Uterus (tissue), 4 donors: ENCODE measurements at places on chromosomes 6 and 20.

DNA sequence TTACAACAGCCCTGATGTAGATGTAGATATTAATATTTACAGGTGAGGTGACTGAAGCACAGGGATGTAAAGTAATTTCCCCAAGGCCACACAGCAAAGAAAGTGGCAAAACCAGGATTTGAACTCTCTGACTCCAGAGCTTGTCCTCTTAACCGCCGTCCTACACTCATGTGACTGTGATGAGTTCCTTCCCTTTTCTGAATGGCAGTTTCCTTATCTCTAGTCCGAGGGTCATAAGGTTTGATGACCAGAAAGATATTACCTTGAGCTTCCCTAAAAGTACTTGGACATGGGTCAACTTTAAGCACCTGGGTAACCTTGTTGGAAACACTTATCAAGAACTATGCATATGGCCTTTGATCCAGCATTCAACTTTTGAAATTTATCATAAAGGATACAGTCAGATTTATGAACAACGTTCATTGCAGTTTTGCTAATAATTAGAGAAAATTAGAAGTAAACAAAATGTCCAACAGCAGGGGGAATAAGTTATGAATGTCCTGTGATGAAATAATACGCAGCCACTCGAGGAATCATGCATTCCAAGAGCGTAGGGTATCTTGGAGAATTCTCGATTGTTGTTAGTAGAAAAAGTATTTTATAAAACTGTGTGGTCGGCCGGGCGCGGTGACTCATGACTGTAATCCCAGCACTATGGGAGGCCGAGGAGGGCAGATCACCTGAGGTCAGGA, 2.3 kb upstream of the TLDC2 start:
- H3K27ac ChIP-seq = no peak overlapping the region
- no peaks in the 10 kb centered on the region for H3K27me3 ChIP-seq
- H3K4me1 ChIP-seq = no peaks in the 10 kb centered on the region
- no peak overlapping the region for H3K4me3 ChIP-seq

- H3K27me3 ChIP-seq = no peaks in the 10 kb centered on the region
- H3K27ac ChIP-seq = no peak overlapping the region
- no peaks in the 10 kb centered on the region for H3K36me3 ChIP-seq
- H3K4me3 ChIP-seq = no peak overlapping the region
- no peak for DNase-seq
These were observed 153.1 kb upstream of the RPS6KA2 start for GRCh38 chr6:166779963-166780683.

- no peaks in the 10 kb centered on the region for H3K36me3 ChIP-seq
- no peaks in the 10 kb centered on the region for H3K4me1 ChIP-seq
- H3K27me3 ChIP-seq = no peaks in the 10 kb centered on the region
- H3K27ac ChIP-seq = no peak overlapping the region
- DNase-seq = no peak
These were observed 399.9 kb upstream of the HSF2 start for GRCh38 chr6:121999456-122000065.

- H3K4me3 ChIP-seq = no peak overlapping the region
- H3K36me3 ChIP-seq = no peaks in the 10 kb centered on the region
- no peak overlapping the region for H3K27ac ChIP-seq
- H3K4me1 ChIP-seq = peaks cover 14% of the 10 kb centered on the region
- no peak for DNase-seq
These were observed 5.4 kb downstream of the SERINC3 start for GRCh38 chr20:44516491-44516890.

- H3K27me3 ChIP-seq = no peaks in the 10 kb centered on the region
- DNase-seq = no peak
- no peak overlapping the region for H3K4me3 ChIP-seq
- no peaks in the 10 kb centered on the region for H3K4me1 ChIP-seq
These were observed 445.4 kb upstream of the DEFB115 start for GRCh38 chr20:30811885-30812671.

DNA sequence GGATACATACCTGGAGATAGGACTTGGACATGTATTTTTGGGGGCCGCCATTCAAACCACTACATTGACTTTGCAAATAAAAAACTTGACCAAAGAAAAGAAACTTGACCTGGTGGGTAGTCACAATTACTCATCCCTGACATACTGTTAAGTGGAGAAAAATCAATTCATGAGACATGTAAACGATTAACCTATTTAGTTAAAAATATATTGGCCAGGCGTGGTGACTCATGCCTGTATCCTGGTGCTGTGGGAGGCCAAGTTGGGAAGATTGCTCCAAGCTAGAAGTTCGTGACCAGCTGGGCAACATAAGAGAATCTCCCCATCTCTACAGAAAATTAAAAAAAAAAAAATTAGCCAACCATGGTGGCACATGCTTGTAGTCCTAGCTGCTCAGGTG, 2.5 kb upstream of the SRSF12 start:
- no peaks in the 10 kb centered on the region for H3K4me1 ChIP-seq
- no peak overlapping the region for H3K27ac ChIP-seq
- no peak for DNase-seq
- no peaks in the 10 kb centered on the region for H3K27me3 ChIP-seq
- H3K4me3 ChIP-seq = no peak overlapping the region

DNA sequence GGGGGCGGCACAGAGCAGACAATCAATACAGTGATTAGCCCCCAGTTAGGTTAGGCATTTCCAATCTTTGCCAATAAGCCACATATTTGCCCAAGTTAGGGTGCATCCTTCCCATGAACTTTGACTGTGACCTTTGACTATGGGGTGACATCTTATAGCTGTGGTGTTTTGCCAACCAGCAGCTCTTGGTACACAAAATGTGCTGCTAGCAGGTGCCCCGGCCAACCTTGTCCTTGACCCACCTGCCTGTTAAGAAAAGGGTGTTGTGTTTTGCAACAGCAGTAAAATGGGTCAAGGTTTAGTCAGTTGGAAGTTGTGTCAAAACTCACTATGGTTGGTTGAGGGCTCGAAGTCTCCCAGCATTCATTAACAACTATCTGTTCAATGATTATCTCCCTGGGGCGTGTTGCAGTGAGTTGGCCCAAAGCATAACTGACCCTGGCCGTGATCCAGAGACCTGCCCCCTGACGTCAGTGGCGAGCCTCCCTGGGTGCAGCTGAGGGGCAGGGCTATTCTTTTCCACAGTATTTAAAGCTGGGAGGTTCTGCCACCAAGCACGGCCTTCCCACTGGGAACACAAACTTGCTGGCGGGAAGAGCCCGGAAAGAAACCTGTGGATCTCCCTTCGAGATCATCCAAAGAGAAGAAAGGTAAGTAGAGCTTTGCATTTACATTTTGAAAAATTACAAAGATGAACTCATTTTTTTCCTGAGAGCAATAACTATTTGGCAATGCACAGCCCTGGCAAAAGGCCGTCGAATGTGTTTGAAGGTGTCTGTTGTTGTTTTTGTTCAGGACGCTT, at the start of gene PCK1:
Gene PCK1, plus strand, starts transcription at position 557 of the 802 bp plus-strand sequence. CDS start 302 bp downstream, outside the sequence.
- H3K4me3 ChIP-seq = no peak within 1 kb of the TSS
- peaks cover 3% of the 10 kb centered on the region for H3K4me1 ChIP-seq
- H3K27me3 ChIP-seq = no peaks in the 10 kb centered on the region

GRCh38 chr6:19552076-19552475, 285.1 kb upstream of the ID4 start:
- H3K36me3 ChIP-seq = no peaks in the 10 kb centered on the region
- H3K27ac ChIP-seq = no peak overlapping the region
- no peak for DNase-seq
- H3K4me3 ChIP-seq = no peak overlapping the region

GRCh38 chr6:150894935-150895552, 29.5 kb downstream of the MTHFD1L start:
- H3K36me3 ChIP-seq = no peaks in the 10 kb centered on the region
- H3K4me1 ChIP-seq = no peaks in the 10 kb centered on the region
- H3K4me3 ChIP-seq = no peak overlapping the region
- no peak overlapping the region for H3K27ac ChIP-seq
- DNase-seq = no peak

- no peaks in the 10 kb centered on the region for H3K4me1 ChIP-seq
- H3K27ac ChIP-seq = peak overlapping the region; percentile 66
- no peaks in the 10 kb centered on the region for H3K36me3 ChIP-seq
- H3K4me3 ChIP-seq = no peak overlapping the region
- H3K27me3 ChIP-seq = no peaks in the 10 kb centered on the region
These were observed 156.9 kb downstream of the VEGFA start for GRCh38 chr6:43926634-43927531.

GRCh38 chr6:109351231-109352130, 30.8 kb downstream of the CD164 start:
- H3K4me3 ChIP-seq = no peak overlapping the region
- H3K36me3 ChIP-seq = no peaks in the 10 kb centered on the region
- DNase-seq = no peak
- H3K27me3 ChIP-seq = no peaks in the 10 kb centered on the region
- H3K27ac ChIP-seq = no peak overlapping the region

DNA sequence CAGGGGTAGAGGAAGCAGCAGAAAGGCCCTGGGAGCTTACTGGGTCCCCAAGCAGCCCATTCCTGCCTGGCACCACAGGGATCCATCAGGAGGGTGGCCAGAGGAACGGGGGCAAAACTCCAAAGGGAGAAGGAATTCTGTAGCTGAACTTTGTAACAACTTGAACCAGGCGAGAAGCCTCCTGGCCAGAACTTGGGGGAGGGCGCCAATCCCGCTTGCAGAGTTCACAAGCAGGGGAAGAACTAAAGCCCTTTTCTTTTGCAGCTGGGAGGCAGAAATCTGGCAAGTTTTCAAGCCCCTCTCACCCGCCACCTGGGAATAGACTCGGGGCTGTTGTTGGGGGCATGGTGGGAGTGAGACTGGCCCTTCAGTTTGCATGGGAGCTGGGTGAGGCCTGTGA, 189.1 kb downstream of the PHF3 start:
- no peaks in the 10 kb centered on the region for H3K4me1 ChIP-seq
- no peaks in the 10 kb centered on the region for H3K36me3 ChIP-seq
- H3K27ac ChIP-seq = no peak overlapping the region
- no peak for DNase-seq

GRCh38 chr20:38620441-38620840, 18.8 kb downstream of the ARHGAP40 start:
- H3K4me1 ChIP-seq = no peaks in the 10 kb centered on the region
- no peak overlapping the region for H3K27ac ChIP-seq
- DNase-seq = no peak
- H3K27me3 ChIP-seq = no peaks in the 10 kb centered on the region
- H3K36me3 ChIP-seq = no peaks in the 10 kb centered on the region
- no peak overlapping the region for H3K4me3 ChIP-seq

- H3K27ac ChIP-seq = peak overlapping the region; percentile 60
- no peaks in the 10 kb centered on the region for H3K27me3 ChIP-seq
- no peak overlapping the region for H3K4me3 ChIP-seq
These were observed 50.7 kb upstream of the MAPK13 start for GRCh38 chr6:36079601-36080000.

DNA sequence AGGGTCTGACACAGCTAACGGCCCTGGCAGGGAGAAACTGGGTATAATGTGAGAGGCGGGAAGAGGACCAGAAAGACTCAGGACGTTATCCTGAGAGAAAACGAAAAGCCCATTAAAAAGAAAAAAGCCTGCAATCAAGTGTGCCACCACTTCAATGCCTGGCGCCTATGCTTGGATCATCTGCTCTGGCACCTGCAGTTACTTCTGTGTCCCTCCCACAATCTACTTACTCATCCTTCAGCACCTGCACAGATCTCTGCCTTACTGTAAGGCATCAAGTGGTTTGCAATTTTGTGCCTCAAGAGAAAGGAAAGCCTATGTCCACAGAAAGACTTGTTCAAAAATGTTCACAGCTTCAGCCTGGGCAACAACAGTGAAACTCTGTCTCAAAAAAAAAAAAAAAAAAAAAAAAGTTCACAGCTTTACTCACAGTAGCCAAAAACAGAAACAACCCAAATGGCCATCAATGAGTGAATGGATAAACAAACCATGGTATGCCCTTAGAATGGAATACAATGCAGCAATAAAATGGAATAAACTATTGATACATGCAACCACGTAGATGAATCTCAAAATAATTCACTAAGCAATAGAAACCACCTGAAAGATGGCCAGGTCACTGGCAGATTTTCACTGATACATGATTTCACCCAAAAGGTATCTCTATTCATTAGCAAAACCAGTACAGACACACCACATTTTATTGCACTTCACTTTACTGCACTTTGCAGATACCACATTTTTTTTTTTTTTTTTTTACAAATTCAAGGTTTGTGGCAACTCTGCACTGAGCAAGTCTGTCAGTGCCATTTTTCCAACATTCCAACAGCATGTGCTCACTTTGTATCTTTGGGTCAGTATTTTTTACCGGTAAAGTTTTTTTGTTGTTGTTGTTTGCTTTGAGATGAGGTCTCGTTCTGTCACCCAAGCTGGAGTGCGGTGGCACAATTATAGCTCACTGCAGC, 48.6 kb downstream of the ABHD12 start:
- DNase-seq = no peak
- no peaks in the 10 kb centered on the region for H3K27me3 ChIP-seq
- no peaks in the 10 kb centered on the region for H3K4me1 ChIP-seq
- no peak overlapping the region for H3K27ac ChIP-seq
- no peak overlapping the region for H3K4me3 ChIP-seq

GRCh38 chr6:1445650-1446330, 56.4 kb downstream of the FOXF2 start:
- no peaks in the 10 kb centered on the region for H3K36me3 ChIP-seq
- DNase-seq = no peak
- no peak overlapping the region for H3K4me3 ChIP-seq
- H3K4me1 ChIP-seq = no peaks in the 10 kb centered on the region
- no peaks in the 10 kb centered on the region for H3K27me3 ChIP-seq

DNA sequence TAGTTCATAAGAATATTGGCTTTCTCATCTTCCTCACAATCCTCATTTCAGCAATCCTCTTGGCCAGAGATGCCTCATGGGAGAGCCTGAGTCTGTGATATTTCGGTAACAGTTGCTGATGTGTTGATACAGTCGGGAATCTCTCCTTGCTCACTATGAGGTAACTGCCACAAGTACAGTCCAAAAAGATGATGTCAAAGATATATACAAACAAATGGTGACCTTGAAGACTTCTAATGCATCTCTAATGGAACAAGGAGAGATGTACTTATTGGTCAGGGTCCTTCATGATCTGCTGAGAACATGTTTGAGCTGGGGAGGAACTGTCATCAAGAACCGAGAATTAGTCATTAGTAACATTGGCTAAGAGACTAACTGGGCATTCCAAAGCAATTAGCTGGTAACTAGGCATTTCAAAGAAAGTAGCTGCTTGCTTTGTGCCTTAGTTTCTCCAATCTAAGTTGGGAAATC, 56.1 kb downstream of the FILIP1 start:
- peaks cover 7% of the 10 kb centered on the region for H3K4me1 ChIP-seq
- no peaks in the 10 kb centered on the region for H3K27me3 ChIP-seq
- no peak overlapping the region for H3K4me3 ChIP-seq

- no peak overlapping the region for H3K27ac ChIP-seq
- no peak overlapping the region for H3K4me3 ChIP-seq
- H3K4me1 ChIP-seq = no peaks in the 10 kb centered on the region
- no peaks in the 10 kb centered on the region for H3K27me3 ChIP-seq
These were observed 29.6 kb upstream of the MRGBP start for GRCh38 chr20:62766716-62767115.

- no peaks in the 10 kb centered on the region for H3K36me3 ChIP-seq
- H3K27ac ChIP-seq = no peak overlapping the region
- no peak overlapping the region for H3K4me3 ChIP-seq
- H3K4me1 ChIP-seq = no peaks in the 10 kb centered on the region
- no peak for DNase-seq
These were observed 29.2 kb upstream of the DSP start for GRCh38 chr6:7512320-7512719.
